ENCODE measurements at places on chromosomes 4 and X.

- peak; percentile 43 for DNase-seq
Measured at GRCh38 chrX:103628386-103629317, at the start of gene TCEAL1. Gene TCEAL1, plus strand, starts transcription at chrX:103628975. Its CDS starts 942 bp downstream, at chrX:103629917.

GRCh38 chr4:79319975-79320374 is 5.9 kb downstream of the NAA11 start:
- no peak for DNase-seq

- no peak for DNase-seq
Measured at GRCh38 chrX:128961290-128961689, 562.0 kb downstream of the SMARCA1 start.

- DNase-seq = no peak
Measured at GRCh38 chrX:149274516-149275105, 230.5 kb downstream of the IDS start.

GRCh38 chrX:153909024-153909979 is 4.8 kb downstream of the AVPR2 start:
- peak; percentile 44 for DNase-seq

- DNase-seq = no peak
Measured at GRCh38 chr4:180333162-180333561, 1910.0 kb upstream of the TENM3 start.

DNA sequence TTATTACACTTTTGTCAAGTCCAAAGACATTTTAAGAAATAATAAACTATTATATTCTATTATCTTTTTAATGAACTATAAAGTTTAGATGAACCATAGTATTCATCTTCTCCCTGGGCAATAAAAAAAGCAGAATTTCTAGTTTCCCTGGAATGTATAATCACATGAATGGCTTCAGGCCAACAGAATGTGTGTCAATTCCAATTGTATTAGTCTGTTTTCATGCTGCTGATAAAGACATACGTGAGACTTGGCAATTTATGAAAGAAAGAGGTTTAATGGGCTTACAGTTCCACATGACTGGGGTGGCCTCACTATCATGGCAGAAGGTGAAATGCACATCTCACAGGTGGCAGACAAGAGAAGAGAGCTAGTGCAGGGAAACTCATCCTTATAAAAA is 70.7 kb upstream of the ANXA10 start:
- peak; percentile 12 for DNase-seq

GRCh38 chr4:113981591-113981990 is 2.1 kb upstream of the ARSJ start:
- no peak for DNase-seq
